ENCODE measurements at places on chromosomes 6 and 20. TPM values are rescaled to one million over a fixed set of nuclear protein-coding genes. Genes with fewer than 3 reads are reported as not detected.

GRCh38 chr6:33983721-33984465, 162.0 kb downstream of the GRM4 start:
- peak; percentile 84 for DNase-seq

DNA sequence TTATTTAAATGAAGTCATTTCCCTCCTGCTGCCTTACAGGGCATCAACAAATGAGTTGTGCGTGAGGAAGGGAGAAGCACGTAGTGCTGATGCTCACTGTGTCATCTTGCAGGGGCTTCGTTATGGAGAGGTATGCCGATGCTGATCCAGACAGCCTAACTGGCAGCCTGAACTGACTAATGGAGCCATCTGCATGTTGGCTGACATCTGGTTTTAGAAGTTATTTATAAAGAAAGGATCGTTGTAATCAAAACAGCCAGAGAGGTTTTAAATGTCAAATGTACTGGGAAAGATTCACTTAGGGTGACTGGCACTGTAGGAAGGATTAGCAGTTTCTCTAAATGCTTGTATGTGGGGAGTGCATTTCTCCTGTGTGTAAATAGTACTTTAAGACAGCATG, 54.6 kb downstream of the FARS2 start:
- no peak for DNase-seq

The ADTRP gene
- 2.3 TPM for total RNA-seq

- no peak for DNase-seq
These were observed 59.7 kb downstream of the TFAP2A start for GRCh38 chr6:10355115-10355702.

The MAS1 gene
- total RNA-seq = not detected

- DNase-seq = no peak
These were observed 257.8 kb upstream of the KCNQ5 start for GRCh38 chr6:72363844-72364740.

DNA sequence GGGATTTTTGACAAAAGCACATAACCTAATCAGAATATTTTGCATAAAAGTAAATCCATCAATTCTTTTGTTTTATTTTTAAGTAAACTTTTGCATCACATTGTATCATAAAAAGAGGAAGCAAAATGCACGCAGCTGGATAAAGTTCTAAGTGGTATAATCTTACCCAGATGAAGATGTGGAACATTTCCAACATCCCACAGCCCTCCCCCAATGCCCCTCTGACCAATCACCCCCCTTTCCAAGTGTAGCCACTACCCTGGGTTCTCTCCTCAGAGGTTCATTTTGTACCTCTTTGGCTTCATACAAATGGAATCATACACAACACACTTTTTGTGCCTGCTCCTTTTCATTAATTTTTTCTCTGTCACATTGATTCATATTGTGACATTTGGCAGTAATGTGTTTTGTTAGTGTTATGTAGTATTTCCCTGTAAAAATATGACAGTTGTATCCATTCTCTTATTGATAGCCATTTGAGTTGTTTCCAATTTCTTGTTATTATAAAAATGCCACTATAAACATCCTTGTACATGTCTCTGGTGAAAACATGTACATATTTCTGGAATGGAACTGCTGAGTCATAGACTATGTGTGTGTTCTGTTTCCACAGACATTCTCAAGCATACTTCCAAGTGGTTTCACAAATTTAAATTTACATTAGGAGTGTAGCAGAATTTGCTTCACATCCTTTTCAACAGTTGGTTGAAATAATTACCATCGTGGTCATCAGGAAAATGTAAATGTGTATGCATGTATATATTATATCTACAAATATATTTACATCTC, 92.9 kb upstream of the SYNDIG1 start:
- DNase-seq = no peak

DNA sequence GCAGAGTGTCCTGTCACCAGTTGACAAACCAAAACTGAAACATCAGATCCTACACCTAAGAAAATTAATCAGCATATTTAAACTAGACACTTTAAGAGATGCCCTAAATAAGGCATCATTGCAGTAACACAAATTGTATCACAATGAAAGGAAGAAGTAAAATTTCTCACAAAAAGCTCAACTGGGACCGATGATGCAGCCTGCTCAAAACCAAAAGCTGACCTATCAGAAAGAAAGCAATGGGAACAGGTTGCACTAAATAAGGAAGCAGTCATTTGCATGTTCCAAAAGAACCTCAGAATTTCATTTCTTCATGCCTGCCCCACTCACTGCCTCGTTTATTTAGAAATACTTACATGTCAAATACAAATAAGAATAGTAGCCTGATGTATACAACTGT, 12.1 kb downstream of the HIVEP2 start:
- no peak for DNase-seq

The KIAA0408 gene
- total RNA-seq = 2.7 TPM

GRCh38 chr6:36131511-36132245, 1.4 kb downstream of the MAPK13 start:
- DNase-seq = peak; percentile 87

DNA sequence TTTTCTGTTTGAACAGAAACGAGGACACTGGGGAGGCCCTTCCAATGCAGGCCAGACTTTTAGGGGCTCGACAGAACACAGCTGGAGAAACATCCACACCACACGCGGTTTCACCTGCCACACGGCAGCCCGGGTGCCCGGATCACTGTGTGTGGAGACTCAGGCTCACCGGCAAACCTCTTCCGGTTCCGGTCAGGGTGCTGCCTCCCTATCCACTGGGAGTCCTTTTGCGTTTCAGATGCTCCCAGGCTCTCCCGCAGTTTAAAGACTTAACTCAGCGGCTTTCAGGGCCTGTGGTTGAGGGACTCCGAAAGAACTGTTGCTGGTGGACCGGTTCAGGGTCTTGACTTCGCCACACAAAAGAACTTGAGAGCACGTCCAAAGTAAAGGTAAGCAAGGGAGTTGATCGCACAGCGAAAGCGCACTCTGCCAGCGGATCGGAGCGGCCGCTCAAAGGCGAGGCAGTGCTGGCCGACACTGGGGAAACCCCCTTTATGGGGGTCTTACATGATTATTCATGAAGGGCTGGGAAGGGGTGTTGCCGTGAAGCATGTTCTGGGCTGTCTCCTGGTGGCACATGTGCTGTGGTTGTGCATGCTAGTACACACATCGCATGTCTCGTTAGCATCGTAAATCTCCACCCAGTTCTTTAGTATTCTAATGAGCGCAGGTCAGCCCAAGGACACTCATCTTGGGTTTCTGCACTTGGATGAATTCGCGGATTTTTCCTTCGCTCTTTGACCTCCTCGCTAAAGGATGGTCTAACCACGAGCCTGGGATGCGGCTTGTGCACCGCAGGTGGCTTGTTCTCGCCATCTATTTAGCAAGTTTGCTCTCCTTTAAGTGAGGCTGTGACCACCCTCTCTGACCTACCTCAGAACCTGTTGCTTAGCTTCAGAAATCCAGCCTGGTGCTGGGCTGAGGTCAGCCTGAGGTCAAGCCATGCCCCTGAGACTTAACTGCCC, 180.3 kb downstream of the CDH26 start:
- DNase-seq = no peak

DNA sequence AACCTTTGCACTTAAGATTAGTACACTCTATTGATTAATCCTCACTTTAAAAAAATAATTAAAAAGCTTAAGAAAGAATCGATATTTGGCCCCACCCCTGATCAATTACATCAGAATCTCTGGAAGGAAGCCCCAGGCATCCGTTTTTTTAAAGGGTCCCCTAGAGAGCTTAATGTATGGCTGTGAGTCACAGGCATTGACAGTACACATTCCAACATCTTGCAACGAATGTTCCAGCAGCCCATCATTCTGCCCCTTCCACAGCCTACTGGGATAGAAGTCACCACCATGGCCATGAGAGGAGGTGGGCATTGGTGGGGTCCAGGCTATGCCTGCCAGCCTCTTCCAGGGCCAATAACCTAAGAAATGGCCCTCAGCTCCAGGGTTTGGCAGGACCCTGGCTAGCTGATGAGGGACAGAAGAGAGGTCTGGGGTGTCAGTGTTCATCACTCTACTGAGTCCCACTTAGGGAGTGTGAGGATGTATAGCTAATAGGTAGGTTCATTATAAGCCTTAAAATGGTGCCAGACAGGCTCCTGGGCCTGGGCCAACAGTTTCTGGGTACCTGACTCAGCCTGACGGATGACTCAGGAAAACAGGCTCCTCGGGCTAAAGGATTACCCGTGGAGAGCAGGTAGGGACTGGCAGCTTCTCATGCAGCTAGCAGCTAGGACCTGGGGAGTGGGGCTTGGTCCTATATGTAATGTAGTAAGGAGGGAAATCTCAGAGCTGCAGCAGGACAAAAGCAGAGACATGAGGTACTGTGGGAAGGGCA, 40.4 kb downstream of the MDGA1 start:
- DNase-seq = no peak

GRCh38 chr6:170117111-170117972, 173.5 kb downstream of the DLL1 start:
- peak; percentile 85 for DNase-seq

The PAK5 gene
- total RNA-seq = not detected

The RAET1G gene
- total RNA-seq = 0.51 TPM

The TUBB2A gene
- 314 TPM for total RNA-seq

- no peak for DNase-seq
These were observed 63.9 kb downstream of the CHMP4B start for GRCh38 chr20:33875055-33875454.

The BAG2 gene
- 4.4 TPM for total RNA-seq

- DNase-seq = no peak
These were observed 23.5 kb downstream of the TAF4 start for GRCh38 chr20:62042025-62042820.

- no peak for DNase-seq
These were observed 114.8 kb downstream of the PHF3 start for GRCh38 chr6:63750400-63750799.

The RPN2 gene
- 177 TPM for total RNA-seq

The PEX7 gene
- 5.3 TPM for total RNA-seq

DNA sequence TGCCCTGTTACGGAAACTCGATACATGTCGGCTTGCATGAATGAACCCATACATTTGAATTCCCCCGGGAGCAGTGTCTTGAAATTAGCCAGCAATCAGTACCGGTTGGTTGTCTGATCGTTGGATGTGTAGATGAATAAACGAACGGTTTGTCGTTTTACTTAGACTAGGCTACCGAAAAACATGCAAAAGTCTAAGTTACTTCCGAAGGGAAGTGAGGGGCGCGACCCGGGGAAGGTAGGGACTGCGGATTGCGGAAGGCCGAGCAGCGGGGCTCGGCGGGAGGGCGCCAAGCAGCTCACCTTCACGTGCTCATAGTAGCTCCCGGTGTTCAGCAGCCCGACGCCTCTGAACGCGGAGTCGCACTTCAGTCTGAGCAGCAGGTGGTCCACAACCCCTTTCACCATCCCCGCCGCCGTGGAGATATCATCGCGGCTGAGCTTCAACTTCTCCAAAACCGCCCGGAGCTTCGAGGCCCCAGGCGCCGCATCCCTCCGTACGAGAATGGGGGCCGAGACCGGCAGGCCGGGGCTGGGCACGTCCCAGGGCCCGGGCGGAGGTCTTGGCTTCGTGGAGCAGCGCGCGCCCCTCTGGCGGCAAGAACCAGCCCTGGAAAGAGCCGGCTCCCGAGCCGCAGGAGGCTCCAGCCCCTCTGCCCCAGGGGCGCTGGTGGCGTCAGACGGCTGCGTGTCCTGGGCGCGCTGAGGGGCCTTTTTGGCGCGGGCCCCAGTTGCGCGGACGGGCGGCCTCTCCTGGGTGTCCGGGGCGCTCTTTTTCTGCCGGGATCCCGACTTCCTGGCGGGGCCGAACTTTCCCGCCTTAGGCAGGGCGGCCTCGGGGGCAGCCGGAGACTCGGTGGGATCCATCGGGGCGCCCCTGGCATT, 632 bp downstream of the CGAS start:
- DNase-seq = peak; percentile 90

DNA sequence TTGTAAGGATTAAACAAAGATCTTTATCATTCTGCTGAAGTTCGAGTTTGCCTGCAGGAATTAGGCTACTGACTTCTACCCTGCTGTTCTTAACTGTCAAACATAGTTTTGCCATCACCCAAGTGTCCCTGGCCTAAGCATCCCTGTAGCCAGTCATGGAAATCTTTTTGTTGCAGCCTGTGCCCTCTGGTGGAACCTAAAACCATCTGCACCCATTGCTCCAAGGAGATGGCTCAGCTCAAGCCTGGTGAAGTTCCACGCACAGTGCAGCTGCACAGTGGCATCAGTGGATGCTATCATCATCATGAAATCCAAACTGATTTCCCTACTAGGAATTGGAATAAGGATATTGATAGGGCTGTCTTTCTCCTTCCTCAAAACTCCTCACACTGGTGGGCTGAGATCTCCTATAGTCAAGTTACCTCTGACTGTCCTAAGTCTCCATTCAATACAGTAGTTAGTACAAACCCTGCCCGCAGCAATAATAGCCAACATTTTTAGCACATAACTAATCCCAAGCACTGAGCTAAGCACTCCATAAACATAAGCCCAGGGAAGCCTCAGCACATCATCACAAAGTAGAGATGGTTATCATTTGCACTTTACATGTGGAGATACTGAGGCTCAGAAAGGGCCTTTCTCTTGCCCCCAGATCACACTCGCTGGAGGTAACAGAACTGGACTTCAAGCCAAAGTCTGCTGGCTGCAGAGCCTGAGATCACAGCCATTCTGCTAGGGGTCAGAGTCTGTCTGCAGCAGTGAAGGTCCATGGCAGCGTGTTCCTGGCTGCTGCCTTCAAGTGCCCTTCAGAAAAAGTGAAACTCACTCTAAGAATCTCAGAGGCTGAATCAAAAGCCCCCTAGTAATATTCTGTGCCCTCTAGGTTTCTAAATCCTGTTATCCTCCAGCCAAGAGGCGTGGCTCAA, 77.2 kb upstream of the MC3R start:
- no peak for DNase-seq

The PSMF1 gene
- total RNA-seq = 126 TPM

The TAF4 gene
- 13.0 TPM for total RNA-seq

The MUCL3 gene
- total RNA-seq = not detected

- no peak for DNase-seq
These were observed 817.1 kb downstream of the KIF16B start for GRCh38 chr20:15756002-15756753.

The RAET1E gene
- total RNA-seq = 0.29 TPM

The TRAPPC3L gene
- not detected for total RNA-seq

DNA sequence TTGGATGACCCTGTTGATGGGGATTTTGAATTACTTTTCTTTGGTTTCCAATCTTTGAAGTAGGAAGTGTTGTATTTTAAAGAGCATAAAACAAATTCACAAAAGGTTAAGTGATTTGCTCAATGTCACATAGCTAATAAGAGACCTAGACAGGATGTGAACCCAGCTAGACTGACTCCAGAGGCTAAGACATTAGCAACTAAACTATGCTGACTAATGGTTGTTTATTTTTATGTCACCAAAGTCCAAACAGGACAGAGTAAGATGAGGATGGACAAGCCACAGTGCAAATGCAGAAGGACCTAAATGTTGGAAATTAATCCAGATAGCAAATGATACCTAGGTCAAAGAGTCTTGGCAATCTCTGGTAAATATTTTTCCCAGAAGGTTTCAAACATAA, 38.0 kb downstream of the OGFRL1 start:
- DNase-seq = no peak

The MOG gene
- not detected for total RNA-seq

The POPDC3 gene
- 9.7 TPM for total RNA-seq

The MAP7 gene
- 5.2 TPM for total RNA-seq

Measured in mesenteric fat pad (tissue), 1 donor.